RPMI7951 (cell line): ENCODE measurements at places on chromosomes 2 and 18. TPM values are rescaled to one million over a fixed set of nuclear protein-coding genes. Genes with fewer than 3 reads are reported as not detected.
A peak's percentile ranks its signal among the peaks of the same experiment; 100 is the strongest.

RTP5 gene
- not detected in 2 replicates for total RNA-seq

APLF gene
- total RNA-seq: 4.4 and 5.9 TPM in 2 replicates

KLHL29 gene
- total RNA-seq: 0.78 and 0.84 TPM in 2 replicates

SLC5A6 gene
- total RNA-seq: 32.2 and 38.2 TPM in 2 replicates

TFCP2L1 gene
- under 0.01 TPM in 1 of 2 replicates, not detected in the other for total RNA-seq

DNA sequence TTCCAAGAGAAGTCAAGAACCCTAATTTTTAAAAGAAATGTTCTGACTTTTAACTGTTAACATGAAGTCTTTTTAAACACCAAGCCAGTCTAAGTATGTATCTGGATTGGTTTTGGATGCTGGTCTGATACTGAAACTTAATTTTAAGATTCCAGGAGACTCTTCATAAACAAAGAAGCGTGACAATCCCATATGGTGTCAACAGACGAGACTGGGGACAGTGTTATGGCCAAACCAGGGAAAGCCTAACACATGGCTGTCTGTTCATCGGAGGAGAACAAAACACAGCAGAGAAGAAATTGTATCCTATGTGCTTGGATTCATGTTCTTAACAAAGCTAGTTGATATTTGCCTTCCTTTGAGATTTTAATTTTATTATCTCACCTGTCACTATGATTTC lies 80.5 kb upstream of the UPP2 start:
- DNase-seq: no peak

GRCh38 chr2:104120171-104120570 lies 733.7 kb upstream of the POU3F3 start:
- no peak for DNase-seq

GRCh38 chr2:194616334-194616733 lies 1040.7 kb upstream of the SLC39A10 start:
- no peak for DNase-seq

- no peak for DNase-seq
Observed at GRCh38 chr2:223762853-223763252, 74.5 kb downstream of the AP1S3 start.

- DNase-seq: peak; percentile 81
Observed at GRCh38 chr2:102206666-102207341, 20.0 kb downstream of the IL1RL2 start.

DNA sequence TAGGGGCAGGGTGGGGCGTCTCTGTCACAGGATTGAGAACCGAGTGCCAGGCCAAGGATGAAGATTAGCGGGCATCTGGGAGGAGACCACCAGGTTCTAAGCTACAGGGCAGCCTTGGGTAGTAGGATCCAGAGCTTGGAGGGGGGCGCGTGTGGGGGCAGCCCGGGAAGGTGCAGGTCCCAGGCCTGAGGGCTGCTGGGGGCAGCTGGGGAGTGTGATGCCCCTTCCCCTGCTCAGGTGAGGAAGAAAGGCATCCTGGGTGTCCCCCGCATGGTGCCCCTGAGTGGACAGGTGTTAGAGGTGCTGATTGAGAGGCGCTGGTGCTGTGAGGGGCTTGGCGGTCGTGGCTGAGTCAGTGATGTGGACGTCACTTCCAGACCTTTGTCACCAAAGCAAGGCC lies 33.9 kb upstream of the MBP start:
- no peak for DNase-seq

DNA sequence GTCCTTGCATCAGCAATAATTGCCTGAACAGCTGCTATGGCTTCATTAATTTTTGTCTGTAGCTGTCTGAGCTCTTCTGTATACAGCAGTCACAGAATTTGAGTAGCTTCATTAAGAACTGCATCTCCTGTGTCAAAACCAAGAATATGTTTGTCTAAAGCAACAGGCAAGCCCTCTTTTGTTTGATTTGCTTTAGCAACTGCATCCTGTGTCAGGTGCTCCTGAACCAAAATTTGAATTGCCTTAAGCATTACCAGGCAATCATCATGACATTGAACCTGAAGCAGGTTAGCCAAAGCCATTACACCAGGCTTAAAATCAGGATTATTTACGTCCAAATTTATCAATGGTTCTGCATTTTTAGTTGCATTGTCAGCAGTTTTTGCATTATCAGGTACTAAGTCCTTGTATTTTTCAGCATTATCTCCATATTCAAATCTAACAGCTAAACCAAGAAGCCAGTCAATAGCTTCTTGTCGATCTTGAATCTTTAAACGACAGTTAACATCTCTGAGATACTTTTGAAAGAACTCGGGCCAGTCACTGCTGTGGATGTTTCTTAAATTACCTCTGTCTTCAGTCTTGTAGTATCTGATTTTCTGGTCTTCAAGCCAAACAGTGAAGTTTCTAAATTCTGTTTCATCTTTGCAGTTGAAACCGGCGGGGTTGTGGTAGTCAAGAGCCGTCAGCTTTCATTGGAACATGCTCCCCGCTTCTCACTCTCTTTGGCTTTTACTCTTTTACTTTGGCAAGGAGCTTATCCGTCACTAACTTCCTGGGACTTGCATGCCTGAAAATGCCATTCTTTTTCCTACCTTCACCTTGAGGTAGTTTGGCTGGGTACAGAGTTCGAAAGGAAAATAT lies 42.2 kb downstream of the MERTK start:
- no peak for DNase-seq

GRCh38 chr2:143802242-143802641 lies 673.0 kb downstream of the ARHGAP15 start:
- no peak for DNase-seq

- DNase-seq: no peak
Observed at GRCh38 chr18:64401268-64402060, 252.6 kb upstream of the LINC00305 start.

DNA sequence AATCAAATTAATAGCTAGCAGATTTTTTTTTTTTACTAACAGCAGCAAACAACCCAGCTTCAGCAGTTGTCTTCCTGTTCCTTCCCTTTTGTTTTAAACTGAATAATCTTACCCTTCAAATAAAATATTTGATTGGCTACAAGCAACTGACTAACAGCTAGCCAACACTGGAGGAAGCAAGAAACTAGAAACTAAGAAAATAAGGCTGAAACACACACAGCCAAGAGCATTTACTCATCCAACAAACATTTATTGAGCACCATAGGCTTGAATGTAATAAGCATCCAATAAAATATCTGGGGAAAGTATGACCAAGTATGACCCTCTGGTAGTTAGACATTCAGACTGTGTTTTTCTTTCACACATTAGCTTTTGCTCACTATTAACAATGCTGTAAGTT lies 189.2 kb downstream of the CD226 start:
- no peak for DNase-seq

- no peak for DNase-seq
Observed at GRCh38 chr2:23772056-23772455, 154.9 kb downstream of the ATAD2B start.

DNA sequence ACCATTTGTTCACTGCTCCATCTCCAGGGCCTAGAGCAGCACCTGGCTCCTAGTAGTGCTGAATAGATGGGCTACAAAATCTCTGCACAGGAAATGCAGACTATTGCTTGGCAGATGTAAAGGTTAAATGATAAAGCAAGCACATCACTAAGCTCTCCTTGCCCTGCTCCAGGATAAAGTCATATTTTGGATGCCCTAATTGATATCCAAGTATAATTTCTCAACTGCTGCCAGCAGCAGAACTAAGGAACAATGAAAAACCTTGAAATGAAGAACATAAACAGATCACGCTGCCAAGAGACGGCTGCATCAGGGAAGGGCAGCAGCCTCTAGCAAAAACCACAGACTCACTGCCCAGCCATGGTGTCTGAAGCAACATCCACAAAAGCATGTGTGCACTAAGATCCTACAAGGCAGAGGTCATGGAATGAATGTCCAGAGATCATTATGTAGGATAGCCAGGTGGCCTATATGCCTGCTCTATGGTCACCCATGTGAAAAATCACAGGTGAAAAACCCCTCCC lies 134.7 kb downstream of the TMEM163 start:
- DNase-seq: peak; percentile 37

DNA sequence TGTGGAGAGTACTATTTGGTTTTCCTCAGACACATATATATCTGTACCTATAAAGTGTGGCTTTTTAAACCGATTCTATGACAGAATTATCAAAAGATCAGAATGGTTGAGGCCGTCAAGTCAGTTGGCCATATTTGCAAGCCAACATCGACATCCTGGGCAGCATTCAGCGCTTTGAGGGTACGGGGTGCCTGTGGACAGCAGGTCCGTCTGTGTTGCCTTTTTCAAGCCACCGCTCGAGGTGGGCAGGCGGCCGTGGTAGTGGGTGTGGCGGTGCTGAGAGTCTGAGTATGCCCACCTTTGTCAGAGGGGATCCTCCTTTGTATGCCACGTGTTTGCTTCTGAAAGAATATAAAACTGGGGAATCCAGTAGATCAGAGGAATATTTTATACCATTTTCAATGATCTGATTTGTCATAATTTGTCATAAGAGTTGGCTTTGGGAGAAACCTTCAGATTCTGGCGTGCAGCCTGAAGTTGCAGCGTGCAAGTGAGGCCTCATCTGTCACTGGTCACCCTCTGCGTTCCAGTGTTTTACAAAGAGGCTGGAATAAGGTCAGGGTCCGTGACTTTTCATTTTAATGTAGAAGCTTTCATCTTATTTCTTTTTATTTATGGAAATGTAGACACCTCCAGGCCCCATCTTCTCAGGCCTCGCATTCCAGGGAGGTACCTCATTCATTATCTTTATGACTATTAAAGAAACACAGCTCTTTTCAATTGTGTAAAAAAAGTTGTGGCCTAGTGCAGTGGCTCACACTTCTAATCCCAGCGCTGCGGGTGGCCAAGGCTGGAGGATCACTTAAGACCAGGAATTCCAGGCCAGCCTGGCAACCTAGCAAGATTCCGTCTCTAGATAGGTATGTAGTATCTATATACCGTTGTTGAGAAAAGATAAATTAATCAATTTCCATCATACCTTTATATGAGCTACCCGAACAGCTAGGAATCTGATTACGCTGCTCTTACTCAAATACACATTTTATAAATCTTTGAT lies 37.8 kb upstream of the RBM44 start:
- no peak for DNase-seq

GRCh38 chr2:149872638-149873150 lies 285.1 kb upstream of the MMADHC start:
- no peak for DNase-seq

DNA sequence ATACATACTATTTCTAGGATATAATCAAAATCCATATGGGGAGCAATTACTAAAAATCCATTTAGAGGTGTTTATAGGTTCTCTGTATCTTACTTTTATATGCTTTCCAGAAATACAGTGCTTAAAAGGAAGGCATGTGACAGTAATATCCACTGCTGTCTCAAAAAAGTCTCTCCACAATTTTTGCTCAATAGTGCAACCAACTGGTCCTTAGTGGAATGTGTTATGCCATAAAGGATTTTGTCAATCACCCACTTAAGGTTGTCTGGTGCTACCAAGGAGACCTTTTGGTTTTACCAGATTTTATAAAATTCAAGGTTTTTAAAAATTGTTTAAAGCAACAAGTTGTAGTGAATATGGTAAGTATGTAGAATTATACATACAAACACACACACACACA lies 328.5 kb upstream of the DSEL start:
- peak; percentile 1 for DNase-seq

DNA sequence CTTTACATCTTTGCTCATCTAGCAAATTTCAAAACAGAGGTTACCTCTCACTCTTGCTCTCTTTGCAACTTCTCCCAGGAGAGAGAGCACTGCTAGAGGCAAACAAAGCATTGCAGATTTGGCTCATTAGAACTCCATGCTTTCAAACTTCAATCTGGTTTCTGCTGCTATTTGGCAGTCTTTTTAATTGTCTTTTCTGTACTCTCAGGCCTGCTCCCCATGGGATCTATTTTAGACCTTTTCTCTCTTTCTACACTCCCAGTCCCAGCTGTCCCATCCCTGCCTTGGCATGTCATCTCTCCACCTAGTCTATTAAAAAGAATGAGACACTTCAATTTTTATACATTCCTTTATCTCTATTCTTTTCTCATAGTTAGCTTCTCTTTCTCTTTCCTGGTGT lies 15.2 kb downstream of the KCNJ3 start:
- no peak for DNase-seq

GRCh38 chr18:77959248-77959647 lies 709.6 kb downstream of the GALR1 start:
- no peak for DNase-seq

- peak; percentile 90 for DNase-seq
Observed at GRCh38 chr2:54471221-54471711, 15.1 kb downstream of the SPTBN1 start.
